ENCODE measurements at places on chromosomes 11 and 22.

GRCh38 chr22:41603873-41604332 lies 14.3 kb upstream of the PMM1 start:
- DNase-seq, result no peak

DNA sequence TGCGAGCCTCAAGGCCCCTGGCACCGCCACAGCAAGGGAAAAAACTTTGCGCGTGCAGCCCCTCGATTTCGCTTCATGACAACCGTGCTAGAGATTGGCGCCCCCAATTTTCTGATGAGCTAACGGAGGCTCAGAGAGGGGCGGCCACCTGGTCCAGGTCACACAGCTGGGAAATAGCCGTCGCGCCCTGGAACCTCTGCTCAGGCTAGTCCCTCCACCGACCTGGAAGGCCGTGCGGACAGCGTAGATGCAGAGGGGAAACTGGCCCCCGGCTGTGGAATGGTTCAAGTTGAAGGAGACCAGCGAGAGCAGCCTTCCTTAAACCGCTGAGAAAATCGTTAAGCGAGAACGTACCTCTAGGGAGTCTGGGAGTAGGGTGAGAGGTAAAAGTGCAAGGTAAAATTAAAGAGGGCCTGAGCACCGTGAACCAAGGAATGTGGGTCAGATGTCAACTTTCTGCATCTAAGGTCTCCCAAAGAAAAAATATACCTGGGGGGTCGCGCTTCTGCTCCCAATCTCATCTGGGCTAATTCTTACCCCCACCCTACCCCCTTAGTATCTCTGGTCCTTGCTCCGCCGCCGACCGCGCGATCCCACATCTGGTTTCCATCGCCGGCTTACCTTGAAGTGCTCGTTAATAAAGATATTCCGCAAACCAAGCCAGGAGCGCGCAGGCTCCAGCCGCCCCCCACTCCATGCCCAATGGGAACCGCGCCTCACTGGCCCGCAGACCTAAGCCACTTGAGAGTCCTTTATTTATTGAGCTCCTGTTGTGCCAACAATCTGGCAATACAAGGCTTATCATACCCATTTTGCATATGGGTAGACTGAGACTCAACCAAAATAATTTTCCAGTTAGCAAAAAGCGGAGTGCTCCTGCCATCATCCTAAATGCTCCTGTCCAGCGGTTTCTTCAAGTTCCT lies 1.7 kb upstream of the ALX4 start:
- DNase-seq, result no peak

DNA sequence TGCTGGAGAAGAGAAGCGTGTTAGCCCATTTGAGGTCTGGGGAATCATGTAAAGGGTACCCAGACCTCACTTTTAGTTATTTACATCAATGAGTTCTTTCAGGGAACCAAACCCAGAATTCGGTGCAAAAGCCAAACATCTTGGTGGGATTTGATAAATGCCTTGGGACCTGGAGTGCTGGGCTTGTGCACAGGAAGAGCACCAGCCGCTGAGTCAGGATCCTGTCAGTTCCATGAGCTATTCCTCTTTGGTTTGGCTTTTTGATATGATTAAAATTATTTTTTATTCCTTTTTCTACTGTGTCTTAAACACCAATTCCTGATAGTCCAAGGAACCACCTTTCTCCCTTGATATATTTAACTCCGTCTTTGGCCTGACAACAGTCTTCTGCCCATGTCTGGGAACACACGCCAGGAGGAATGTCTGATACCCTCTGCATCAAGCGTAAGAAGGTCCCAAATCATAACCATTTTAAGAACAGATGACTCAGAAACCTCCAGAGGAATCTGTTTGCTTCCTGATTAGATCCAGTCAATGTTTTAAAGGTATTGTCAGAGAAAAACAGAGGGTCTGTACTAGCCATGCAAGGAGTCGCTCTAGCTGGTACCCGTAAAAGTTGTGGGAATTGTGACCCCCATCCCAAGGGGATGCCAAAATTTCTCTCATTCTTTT lies 65.2 kb downstream of the ALX4 start:
- no peak for DNase-seq

DNA sequence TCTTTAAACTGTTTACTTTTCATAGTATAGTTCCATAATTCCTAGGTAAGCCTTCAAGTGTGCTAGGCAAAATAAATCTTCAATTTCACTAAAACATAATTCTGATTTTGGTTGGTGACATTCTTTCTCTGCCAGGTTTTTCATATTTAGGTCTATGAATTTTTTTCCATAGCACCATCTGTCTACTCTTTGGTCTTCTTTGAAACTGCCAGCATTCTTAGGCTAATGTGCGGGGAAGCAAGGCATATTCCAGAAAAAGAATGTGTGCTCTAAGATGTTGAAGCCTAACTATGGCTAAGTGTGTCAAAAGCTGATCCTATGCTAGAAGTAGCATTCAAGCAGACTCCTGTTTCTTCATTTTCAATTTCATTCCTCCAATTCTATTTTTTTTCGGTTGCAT lies 213.9 kb upstream of the C11orf87 start:
- DNase-seq, result no peak

DNA sequence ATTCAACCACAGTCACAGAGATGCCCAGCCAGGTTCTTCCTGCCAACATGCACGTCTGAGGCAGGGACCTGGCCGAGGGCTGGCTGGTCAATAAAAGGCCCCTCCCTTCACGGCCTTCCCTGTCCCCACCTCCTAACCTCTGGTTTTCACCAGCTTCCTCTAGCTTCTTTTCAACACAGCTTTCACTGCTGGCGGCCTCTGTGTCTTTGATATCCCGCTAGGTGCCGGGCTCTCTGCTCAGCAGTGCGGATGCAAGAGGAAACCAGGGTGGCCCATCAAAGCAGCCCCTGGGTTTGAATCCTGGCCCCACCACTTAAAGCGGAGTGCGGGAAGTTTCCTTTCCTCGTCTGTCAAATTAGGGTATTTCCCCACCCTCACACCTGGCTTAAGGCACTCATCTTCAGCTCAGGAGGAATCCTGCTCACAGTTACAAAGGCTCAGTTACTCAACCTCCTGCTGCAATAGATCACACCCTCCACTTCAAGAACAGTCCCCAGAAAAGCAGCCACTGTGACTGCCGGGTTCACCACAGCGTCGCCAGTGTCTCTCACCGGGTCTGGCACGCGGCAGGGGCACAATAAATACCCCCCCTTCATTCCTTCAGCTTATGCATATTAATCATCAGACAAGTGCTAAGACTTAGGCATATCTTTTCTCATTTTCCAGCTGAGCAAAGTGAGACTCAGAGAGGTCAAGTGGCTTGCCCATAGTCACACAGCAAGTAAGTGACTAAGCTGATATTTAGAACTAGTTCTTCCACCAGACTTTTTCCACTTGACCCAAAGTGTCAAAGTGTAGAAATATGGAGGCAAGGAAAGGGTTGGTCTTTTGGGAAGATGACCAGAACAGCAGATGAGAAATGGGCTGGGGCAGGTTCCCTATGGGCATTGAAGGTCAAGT lies 45.7 kb downstream of the TXN2 start:
- no peak for DNase-seq

DNA sequence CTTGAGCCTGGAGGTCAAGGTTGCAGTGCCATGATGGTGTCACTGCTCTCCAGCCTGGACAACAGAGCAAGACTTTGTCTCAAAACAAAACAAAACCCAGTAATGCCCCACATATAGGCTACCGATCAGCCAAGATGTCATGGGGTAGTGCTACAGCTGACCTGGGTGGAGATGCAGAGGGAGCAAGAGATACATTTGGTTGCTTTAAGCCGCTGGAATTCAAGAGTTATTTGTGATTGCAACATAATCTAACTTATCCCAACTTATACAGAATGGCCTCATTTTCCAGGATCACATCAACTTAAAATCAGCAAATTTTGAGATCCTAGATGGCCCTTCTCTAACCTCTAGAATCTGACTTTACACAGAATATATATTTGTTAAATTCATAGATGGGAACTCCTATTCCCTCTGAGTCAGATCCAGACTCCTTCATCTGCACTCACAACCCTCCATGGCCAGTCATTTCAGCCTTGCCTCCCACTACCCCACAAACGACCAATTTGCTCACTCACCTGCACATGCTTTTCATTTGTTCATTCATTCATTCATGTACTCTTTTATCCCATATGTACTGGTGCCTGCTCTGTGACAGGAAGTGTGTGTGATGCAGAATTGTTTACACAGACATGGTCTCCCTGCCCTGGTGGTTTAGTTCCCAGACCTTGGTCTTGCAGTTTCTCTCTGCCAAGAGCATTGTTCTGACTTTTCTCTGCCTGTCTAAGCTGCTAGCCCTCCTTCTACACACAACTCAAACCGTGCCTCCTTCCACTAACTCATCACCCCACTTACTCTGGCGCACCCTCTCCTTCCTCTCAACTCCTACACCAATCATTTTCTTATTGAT lies 24.1 kb upstream of the APLNR start:
- no peak for DNase-seq

- no peak for DNase-seq
These were observed 27.6 kb downstream of the PLEKHA7 start for GRCh38 chr11:16986434-16987204.

GRCh38 chr11:115980337-115981103 lies 476.3 kb upstream of the CADM1 start:
- peak; percentile 1 for DNase-seq

DNA sequence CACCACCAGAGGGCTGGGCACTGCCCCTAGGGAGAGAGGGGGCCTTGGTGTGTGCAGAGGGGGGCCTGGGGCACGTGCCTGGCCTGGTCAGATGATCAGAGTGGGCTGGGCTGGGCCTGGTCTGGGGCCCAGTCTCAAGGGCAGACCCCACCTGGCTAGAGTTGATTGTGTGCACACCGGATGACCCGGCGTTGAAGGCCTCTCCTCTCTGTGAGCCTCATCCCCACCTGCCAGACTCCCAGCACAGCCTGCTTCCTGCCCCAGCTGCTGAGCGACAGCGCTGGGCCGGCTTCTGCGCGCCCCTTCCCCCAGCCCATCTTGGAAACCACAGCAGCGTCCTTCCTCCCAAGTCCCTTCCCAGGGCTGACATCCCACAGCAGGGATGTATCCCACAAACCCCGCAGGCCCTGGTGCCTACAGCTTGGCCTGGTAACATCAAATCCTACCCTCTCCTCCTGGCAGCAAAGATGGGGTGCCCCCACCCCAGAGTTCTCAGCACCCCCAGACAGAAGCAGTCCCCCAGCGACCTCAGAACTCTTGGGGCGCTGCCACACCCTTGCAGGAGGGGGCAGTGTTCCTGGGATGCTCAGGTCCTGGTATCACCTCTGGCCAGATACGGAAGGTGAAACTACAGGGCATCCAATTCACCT lies 11.0 kb upstream of the TSSC4 start:
- no peak for DNase-seq

DNA sequence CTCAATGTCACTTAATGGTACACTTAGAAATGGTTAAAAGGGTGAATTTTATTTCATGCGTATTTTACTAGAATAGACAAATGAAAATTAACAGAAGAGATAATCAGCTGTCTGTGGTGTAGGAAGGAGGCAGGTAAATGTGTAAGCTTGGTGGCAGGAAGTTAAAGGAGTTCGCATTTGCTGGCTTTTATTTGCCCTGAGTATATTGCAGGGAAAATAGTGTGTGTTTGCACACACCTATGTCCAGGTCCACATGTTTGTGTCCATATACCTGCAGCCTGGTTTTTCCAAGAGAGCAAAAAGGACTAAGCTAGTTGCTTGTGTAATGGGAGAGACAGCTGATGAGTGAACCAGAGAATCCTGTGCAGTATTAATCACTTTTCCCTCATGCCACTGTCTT lies 16.0 kb downstream of the NTM start:
- no peak for DNase-seq

DNA sequence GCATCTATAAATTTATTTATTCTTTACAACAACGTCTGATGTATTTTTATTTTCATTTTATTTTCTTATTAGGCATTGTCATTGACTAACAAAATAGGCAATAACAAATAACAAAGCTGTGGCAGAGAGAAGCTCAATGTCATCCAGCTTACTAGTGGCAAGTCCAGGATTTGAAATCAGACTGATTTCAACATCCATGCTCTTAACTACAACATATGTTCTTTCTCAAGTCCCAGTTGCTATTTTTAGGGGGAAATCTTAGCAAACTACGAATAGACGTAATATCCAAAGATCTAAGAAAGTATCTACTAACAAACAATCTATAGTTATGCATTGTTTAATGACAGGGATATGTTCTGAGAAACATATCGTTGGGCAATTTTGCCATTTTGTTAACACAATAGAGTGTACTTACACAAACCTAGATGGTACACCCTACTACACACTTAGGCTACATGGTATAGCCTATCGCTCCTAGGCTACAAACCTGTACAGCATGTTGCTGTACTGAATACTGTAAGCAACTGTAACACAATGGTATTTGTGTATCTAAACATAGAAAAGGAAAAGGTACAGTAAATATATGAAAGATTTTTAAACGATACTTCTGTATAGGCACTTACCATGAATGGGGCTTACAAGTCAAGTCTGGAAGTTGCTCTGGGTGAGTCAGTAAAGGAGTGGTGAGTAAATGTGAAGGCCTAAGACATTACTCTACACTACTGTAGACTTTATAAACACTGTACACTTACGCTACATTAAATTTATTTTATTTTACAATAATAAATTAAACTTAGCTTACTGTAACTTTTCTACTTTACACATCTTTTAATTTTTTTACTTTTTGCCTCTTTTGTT lies 151.3 kb downstream of the DLG2 start:
- DNase-seq, result no peak

DNA sequence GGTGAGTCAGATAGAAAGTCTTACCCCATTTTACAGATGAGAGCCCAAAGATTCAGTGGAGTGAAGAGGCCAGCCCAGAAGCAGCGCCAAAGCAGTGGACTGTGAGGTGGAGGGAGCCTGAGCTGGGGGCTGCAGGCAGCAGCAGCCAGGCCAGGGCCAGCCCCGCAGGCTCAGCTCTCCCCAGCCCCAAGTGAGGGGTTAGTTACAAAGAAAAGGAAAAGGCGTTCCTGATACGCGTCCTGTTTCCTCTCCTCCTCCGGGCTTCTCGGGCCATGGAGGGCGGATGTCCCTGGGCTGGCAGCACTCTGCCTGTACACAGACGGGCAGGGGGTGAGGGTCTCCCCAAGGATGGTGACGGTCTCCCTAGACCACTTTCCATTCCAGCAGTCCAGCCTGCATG lies 44.9 kb downstream of the ARRB1 start:
- no peak for DNase-seq

DNA sequence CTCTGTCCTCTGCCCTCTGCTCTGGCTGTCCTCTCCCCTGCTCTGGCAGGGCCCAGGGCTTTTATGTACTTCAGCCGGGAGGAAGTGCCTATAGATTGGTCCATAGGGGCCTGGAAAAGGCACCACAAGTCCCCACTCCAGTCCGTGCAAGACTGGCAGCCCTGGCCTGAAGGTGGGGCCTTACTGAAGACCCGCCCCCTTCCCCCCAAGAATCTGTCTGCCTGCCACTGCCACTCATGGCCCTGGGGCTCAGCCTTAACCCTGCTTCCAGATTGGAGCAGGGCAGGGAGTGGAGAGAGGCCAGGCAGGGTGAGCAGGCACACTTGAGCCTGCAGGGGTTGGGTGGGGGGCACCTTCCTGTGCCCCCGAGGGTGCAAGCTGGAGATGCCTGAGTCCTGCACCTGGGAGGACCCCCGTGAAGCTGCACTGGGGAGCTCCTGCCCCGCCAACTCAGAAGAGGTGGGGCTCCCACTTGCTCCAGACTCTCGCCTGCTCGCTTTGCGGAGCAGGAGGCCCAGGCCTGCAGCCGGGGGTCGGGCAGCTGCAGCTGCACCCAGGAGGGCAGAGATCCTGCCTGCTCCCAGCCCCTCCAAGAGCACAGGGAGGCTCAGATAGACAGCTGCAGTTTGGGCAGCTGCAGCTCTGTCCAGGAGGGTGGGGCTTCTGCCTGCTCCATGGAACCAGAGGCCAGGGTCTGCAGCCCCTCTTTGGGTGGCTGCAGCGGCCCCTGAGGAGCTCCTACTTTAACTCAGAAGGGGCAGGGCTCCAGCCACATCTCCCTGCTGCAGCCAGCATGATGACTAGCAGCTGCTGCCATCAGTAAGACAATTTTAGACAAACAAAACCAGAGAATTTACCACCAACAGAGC lies 51.0 kb upstream of the SC5D start:
- DNase-seq, result peak; percentile 38

All from retina (tissue), 1 donor.